Frontal cortex (tissue), 4 donors: ENCODE measurements at places on chromosomes 5 and 9.

DNA sequence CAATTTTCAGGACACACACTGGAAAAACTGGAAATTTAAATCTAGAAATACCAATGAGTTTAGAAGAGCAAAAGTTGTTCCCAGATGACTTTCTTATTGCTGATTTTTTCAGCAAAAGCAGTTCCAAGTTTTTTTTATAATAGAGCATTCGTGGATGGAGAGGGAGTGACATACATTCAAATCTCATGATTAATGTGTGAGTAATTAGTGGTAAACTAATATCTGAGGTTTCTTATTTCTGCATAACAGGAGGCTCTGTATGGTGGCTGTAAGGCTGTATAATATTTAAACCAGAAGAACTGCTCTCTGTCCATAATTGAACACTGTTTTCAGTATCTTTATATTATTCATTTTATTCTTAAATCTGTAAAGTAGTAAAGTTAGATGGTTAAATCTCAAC is 25.8 kb downstream of the LYSMD3 start:
- no peak for DNase-seq

DNA sequence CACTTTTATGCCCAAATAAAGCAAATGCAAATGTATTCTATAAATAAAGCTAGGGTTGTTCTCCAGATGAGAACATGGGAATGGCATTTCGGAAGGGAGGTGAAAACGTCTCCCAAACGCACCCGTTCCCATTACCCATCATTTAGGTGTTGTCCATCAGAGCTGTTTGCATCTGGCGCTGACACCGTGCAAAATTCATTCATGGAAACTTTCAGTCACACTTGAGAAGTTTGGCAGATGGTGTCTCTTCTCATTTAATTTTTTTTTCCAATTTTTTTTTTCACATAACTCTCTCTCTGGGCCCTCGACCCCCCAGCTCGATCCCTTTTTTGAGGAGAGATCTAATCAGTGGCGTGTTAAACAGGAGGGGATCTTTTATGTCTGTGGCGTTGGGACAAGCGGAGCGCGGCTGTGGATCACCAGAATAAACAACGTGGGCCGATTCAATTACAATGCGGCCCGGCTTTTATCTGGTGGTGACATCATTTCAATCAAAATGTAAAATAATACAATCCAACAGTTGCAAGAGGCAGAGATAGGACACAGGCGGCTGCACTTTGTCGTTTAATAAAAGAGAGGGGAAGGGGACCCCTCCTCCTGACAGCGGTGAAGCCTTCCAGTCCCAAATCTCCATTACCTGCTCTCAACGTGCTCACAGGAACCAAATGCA is 246.1 kb upstream of the IRX4 start:
- DNase-seq, result no peak

DNA sequence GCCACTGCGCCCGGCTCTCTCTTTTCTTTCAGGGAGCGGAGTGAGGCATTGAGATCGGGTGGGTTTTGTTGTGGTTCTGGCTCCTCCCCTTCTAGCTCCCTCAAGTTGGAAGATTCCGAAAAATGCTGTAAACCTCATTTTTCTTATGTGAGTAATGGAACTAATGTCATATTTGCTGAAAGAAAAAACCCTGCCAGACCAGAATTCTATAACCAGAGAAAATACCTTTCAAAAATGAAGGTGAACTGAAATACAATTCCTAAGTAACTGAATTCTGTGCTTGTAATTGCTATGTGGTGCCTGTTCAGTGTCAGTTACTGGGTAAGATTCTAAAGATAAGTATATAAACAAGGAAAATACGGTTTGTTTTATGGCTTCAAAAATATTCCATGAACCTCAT is 30.9 kb upstream of the CDK20 start:
- no peak for DNase-seq

DNA sequence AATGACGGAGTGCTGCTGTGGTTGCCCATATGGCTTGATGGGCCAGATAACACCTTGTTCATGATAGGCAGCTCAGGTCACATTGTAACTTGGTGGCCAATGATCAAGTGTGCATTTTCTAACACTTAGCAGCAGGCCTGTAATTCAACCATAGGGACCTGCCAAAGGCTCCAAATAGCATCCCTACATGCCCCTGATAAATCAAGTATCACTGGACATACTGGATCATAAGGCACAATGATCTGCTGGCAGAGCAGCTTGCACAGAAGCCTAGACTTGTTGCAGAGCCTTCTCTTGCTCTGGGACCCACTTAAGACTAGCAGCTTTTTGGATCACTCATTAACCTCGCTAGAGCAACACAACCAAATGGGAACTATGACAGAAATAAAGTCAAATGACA is 46.0 kb upstream of the ISOC1 start:
- DNase-seq, result no peak

DNA sequence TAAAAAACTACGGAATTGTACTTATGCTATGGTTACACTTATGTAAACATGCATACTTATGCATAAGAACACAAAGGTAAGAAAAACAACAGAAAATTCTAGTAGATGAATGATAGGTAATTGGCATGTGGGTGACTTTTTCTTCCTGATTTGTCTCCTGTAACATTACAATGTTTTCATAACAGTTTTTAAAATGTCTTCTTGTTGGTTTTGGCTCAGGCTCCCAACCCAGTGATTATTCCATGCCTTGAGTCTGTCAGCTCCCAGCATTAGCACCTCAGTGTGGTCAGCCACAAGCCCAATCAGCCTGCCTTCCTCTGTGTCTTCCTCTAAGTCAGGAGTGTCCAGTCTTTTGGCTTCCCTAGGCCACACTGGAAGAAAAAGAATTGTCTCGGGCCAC is 7.9 kb upstream of the FOXE1 start:
- no peak for DNase-seq

DNA sequence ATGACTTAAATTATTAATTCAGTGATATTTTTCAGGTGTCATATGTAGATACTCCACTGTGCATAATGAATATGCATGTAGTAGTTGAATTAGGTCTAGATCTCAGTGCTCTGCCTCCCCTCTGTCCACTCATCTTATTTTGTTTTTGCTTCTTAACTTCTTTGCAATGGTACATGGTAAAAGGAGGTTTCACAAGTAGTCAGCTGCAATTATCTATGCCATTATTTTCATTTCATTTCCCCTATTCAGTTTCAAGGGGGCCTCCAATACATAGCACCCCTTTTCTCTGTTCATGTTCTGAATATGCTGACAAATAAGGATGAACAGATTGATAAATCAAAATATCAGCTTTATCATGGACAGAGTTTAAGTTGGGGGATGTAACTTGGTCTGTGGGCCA is 511.6 kb upstream of the ZNF608 start:
- DNase-seq, result no peak

GRCh38 chr5:133790898-133791297 is 177.5 kb downstream of the C5orf15 start:
- no peak for DNase-seq

DNA sequence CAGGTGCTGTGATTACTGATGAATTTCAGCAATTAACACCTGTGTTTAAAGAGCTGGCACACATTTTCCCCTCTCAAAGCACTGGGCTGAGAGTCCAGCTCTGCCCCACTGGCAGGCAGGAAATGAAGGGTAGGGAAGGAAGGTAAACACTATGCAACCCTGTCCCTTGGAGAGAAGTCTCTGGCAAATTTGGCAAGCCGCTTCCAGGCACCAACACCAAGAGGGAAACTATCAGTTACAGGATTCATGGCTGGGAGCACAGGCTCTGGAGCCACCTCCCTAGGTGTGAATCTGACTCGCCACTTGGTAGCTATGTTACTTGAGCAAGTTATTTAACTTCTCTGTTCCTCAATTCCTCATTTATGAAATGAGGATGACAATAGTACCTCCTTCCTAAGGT is 3.3 kb downstream of the ANKS6 start:
- DNase-seq, result no peak

GRCh38 chr9:124079176-124079925 is 67.8 kb downstream of the LHX2 start:
- DNase-seq, result no peak

- DNase-seq, result no peak
These were observed 25.7 kb upstream of the DAB2 start for GRCh38 chr5:39450487-39450886.

- DNase-seq, result no peak
These were observed 239.9 kb upstream of the TNC start for GRCh38 chr9:115357821-115358220.

GRCh38 chr9:108924466-108924865 is 9.5 kb downstream of the ELP1 start:
- no peak for DNase-seq

DNA sequence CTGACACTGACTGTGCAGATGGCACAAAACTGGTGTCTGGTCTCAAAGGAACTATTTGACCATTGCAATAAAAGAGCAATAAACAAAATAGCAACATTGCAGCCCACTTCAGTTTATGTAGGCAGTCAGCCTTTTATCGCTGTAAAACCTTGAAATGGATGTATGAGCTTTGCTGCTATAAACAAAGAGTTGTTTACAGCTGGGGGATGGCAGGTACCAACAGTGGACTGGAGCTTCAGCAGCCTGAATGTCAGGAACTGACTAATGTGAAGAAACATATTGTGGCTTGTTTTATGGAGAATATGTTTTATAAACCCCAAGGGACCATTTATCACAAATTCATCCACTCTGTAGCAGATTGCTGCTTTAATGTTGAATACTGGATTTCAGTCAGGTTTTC is 78.0 kb downstream of the PTPRD start:
- DNase-seq, result no peak

GRCh38 chr5:87048156-87048555 is 219.5 kb upstream of the RASA1 start:
- DNase-seq, result no peak

DNA sequence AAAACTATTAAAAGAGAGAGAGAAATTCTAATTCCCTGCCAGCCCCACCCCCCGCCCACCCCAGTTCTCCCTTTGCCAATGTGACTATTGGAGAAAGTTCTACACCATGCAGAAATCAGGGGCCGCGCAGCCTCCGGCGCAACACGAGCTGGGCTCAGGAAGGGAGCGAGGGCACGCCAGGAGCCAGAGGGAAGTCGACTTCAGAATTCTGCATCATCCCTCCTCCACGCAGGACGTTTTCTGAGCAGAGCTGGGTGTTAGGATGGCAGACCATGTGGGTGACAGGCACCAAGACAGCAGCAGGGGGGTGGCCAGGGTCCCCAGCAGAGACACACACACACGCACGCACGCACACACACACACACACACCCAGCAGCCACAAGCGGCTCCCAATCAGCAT is 72.6 kb downstream of the PTCH1 start:
- DNase-seq, result no peak

- DNase-seq, result no peak
These were observed 117.0 kb downstream of the GABBR2 start for GRCh38 chr9:98591696-98592095.

- no peak for DNase-seq
These were observed 817.8 kb downstream of the TLE1 start for GRCh38 chr9:80871596-80871995.

DNA sequence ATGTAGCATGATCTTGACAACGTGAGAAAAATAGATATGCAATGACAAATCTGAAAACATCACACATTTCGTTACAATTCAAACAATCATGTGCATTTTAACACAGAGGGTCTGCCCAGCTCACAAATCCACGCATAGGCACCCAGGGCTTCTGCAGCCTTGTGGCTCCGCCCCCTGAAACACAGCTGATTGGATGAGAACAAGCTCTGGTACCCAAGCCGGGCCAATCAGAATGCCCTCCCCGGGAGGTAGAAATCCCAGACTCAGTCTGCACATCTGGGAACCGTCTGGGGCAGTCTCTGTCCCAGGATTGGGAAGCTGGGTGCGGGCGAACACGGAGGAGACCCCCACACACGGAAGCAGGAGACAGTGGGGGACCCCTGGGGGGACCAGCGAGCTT is 137.5 kb downstream of the GAPVD1 start:
- DNase-seq, result no peak

DNA sequence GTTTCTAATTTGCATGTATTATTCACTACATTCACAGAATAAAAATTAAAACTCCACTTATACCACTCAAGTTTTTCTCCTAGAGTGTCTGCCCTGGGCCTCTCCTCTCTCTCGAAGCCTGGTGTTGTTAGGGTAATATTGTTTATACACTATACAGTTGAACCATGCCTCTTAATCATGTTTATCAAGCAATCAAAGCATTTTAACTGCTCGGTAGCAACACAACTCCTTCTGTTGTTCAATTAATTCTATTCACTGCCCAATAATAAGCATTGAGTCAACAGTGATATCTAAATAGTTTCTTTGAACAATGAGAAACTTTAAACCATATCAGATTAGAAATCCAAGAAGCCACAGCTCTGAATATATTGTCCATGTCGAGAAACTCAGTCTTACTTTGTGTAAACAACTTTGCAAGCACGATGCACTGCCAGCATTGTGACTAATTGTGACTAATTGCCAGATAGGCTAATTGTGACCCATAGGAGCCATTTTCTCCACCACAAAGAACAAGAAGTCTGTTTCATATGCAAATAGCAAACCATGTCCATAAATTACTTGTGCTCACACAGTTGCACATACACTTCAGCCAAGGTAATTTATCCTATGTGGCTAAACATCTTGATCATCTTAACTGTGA is at the start of gene DNAH5:
TSS of gene DNAH5 (minus strand) at position 129 of the 640 bp plus-strand sequence. CDS start 250 bp downstream, outside the sequence.
- no peak for DNase-seq

- DNase-seq, result no peak
These were observed 30.7 kb downstream of the PAEP start for GRCh38 chr9:135592331-135592590.

DNA sequence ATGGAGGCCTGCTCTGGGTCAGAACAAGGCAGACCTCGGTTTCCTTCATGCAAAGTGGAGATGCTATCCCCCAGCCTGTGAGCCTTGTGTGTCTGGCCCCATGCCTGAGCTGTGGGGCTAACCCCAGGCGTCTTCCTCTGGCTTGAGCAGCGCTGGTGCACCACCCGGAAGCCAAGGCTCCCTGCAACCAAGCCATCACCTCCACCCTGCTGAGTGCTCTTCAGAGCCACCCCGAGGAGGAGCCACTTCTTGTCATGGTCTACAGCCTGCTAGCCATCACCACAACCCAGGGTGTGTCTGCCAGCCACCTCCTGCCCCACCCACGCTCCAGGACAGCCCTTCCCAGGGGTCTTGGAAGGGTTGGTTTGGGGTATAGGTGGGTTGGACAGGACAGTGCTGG is 16.2 kb downstream of the REXO4 start:
- DNase-seq, result no peak

DNA sequence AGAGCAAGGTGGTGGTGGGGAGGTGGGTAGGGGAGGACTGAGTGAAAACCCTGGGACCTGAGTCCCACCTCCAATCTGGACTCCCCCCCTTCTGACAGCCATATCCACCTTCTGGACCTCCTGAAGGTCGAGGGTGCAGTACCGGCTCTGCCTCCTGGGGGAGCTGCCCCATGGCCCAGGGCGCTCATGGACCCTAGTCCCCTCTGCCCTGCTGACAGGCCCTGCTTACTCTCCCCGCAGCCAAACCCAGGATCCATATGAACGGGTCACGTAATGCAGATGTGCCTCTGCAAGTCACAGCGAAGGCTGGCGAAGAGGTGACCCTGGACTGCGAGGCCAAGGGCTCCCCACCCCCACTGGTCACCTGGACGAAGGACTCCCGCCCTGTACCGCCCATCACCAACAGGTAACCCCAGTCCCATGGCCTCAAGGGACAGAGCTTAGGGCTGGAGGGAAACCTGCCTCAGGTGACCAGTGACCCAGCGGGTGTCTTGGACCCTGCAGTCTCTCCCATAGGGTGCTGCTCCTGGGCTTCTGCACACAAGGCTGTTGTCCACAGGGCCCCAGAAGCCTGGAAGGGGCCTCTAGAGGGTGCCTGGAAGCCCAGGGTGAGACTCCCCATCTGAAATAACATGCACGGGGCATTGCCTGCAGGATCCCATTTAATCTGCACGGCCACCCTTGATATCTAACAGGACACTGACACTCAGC is 61.7 kb downstream of the HMCN2 start:
- DNase-seq, result no peak
